ENCODE measurements at places on chromosomes 3 and 15.

DNA sequence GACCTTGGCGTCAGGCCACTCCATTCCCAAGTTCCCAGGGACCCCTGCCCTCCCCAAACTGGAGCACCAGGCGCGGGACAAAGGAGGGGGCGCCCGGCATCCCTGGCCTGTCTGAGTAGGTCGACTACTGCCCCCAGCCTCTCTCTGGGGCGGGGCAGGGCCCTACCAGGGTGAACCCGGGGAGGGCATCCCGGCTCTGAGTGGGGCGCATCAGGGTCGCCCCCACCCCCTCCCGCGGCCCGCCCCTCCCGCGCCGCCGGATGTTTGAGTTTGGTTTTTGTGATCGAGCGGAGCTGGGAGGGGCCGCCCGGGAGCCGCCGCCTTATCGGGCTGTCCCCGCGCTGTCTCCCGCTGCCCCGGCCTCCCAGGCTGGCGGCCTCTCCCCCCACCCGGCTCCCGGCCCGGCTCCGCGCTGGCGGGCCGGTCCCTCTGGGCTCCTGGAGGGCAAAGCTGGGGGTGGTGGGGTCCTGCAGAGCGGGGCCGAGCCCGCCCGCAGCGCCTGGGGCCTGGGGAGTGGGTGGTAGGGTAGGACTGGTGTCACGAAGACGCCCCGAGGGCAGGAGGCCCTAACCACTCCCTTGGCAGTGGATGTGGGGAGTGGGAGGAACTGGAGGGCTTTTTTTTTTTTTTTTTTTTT, 47.2 kb upstream of the SMAD6 start:
- DNase-seq = peak; percentile 77

- no peak for DNase-seq
Measured at GRCh38 chr3:58979840-58980239, 70.0 kb downstream of the CFAP20DC start.

DNA sequence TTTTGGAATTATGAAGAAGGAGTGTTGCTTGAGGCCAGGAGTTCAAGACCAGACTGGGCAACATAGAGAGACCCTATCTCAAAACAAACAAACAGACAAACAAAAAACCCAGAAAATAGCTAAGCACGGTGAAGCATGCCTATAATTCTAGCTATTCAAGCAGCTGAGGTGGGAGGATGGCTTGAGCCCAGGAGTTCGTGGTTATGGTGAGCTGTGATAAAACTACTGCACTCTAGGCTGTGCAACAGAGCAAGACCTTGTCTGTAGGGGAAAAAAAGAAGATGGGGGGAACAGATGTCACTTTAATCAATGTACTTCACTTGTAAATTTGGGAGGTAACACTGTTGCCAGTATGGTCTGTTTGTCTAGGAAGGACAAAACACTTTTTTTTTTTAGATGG, 18.7 kb upstream of the EOMES start:
- DNase-seq = no peak

DNA sequence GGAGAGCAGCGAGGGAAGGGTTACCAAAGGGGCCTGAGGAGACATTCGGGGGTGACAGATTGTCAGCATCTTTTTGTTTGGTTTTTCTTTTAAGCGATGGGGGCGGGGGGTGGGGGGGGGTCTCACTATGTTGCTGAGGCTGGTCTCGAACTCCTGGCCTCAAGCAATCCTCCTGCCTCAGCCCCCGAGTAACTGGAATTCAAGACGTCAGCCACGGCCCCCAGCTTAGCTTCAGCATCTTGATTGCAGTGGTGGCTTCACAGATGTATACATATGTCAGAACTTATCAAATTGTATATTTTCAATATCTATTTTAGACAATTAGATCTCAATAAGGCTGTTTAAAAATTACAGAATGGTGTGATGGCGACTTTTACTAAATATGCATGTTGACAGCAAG, 30.9 kb downstream of the ZDHHC19 start:
- no peak for DNase-seq

GRCh38 chr3:149464542-149465328, 9.8 kb upstream of the TM4SF4 start:
- DNase-seq = no peak

DNA sequence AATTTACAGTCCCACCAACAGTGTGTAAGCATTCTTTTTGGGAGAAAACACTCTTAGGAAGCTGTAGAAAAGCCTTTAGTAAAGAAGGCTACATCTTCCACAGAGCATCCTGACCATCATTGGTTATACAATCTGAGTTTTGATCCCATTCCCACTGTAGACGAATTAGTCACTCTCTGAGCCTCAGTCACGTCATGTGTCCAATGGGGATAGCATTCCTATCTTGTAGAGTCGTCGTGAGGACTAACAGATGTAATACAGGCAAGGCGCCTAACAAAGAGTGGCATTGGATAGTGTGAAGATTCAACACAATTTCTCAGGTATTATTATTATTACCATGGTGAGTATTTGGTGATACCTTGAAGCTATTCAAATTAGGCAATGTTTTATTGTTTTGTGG, 44.0 kb upstream of the ALDH1A3 start:
- no peak for DNase-seq

DNA sequence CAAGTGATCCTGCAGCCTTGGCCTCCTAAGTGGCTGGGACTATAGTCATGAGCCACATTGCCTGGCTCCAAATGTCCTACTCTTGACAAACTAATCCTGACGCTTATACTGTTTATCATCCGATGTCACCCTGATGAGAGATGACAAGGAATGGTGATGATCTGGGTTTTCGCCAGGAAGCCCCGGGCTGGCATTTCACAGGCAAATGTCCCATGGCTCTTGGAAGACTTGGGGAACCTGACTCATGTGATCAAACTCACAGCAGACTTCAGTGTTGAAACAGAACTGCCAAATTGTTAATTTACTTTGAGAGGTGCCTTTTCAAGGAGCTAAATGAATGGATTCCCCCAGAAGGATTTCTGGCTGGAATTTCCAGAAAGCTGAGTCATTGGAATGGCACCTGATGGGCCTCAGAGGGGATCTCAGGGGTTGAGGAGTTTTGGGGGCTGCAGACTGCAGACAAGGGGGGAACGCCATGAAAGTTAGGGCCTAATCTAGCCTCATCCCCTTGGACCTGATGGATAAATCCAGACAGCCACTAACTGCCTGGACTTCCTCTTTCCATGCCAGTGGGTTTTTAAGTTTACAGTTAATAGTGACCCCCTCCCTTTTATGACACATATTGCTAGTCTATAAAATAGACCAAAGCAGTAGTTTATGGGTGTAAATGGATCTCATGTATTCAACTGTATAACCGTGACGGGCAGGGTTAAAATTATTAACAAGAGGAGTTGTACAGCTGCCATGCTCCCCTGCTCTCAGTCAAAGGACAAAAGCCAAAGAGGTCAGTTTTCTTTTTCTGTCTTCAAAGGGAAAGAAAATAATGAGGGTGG, 146.6 kb downstream of the CHSY1 start:
- DNase-seq = no peak

- no peak for DNase-seq
Measured at GRCh38 chr3:84224262-84224661, 734.5 kb upstream of the CADM2 start.

DNA sequence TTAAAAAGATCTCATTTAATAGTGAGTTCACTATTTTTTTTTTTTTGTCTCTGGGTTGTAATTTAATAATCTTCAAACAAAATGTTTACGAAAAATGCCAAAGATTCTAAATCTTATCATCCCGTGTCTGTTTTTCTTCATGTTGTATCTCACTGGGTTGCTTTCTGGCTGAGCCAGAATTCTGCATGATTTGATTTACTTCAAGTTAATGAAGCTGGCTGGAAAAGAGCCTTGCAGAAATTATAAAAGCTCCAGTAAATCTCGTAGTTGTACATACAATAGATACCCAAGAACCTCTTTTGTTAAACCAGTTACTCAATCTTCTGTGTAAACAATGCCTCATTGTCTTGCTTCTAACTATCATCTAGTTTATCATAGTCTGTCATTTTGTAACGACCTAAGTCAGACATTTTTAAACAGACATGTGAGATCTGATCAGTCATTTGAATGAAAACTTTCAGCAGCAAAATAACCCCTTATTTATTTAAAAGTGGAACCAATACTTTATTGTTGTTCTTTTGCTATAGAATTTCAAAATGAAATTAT, 249.0 kb downstream of the MCTP2 start:
- DNase-seq = peak; percentile 41

All from stomach (tissue), 19 donors.